ENCODE measurements at places on chromosomes 6 and 20.

DNA sequence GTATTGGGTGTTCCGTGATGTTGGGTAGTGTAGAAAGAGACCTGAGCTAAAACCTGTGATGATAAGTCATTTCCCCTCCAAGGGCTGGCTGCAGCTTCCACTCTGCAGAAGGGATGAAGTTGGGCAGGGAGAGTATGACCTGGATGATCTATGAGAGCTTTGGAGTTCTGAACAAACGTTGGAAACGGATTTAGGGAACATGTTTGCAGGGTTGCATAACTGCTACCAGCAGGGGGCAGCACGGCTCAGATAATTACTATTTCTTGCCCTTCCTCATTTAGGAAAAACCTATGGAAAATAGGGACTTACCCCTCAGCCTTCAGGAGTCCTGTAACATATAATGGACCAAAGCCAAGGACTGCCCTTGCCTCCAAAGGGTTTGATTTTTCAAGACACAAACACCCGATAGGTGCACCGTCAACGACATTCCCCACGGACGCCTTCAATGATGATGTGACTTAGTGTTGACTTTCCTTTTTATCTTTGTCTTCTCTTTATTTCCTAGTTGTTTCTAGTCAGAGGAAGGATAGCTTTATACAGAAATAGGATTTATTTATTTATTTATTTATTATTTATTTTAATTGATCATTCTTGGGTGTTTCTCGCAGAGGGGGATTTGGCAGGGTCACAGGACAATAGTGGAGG is 164.9 kb upstream of the SASH1 start:
- peak; percentile 20 for DNase-seq

GRCh38 chr6:161064915-161065314 is 73.3 kb downstream of the MAP3K4 start:
- no peak for DNase-seq

DNA sequence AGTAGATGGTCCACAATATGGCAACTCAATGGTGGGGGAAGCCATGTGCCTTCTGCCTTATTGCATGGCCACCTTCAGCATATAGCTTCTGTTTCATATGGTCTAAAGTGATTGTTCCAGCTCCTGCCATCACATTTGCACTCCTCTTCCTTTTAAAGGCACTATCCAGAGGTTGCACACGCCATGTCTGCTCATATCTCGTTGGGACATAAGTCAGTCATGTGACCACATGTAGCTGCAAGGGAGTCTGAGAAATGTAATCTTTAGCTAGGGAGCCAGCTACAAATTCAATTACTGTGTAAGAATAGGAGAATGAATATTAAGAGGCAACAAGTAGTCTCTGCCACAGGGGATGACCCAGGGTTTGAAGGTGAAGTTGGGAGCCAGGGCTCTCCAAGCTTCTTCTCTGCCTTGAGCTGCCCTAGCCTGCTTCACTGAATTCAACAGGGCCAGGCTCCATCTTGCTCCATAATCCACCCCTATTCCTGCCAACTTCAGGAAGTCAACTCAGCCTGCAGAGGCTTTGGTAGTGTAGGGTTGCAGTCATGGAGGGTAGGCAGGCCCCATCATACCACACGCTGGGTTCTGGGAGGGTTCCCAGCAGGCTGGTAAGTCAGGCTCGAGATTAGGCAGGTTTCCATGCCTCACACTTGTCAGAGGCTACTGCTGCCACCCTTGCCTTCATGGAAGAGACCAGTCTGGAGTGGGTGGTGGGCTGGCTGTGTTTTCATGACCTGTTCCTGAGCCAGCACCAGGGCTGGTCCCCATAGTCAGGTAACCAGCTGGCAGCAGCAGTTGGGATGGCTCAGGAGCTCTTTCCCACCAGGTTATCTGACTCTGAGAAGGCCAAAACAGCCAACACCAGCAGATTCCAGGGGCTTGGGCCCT is 56.7 kb upstream of the SAYSD1 start:
- DNase-seq, result no peak

DNA sequence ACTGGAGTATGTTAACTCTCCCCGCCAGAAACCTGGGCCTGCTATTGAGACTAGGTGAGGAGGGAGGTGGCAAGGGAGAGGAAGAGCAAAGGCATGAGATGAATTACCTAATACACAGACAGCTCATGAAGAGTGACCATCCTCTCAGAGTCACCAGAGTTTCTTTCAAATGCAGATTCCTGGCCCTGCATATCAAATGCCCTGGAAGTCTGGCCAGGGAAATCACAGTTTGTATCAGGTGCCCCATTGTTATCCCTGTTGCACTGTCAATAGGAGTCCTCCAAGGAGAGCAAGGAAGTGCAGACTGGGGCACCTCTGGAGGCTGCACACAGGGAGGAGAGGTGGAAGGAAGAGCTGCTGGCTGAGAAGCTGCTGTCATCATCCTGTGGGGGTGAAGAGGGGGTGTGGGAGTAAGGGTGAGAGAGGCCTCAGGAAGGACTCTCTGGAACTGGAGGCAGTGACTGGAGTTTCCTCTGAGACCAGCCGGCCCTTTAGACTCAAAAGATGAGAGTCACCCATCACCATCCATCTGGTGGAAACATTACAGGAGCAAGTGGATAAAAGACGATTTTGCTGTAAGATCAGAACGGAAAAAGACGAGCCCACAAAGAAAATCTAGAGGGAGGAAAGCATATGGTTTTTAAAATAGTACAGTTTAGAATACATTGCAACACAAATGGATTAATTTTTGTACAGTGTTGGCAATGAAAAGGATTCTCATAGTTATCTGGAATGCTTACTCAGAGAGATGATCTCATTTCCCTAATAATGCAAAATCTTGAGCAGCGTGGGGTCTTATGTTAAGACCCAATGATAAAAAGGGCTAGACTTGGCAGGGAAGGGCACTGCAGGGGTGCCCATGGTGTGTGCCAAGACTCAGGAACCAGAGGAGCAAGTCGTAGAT is 268.1 kb downstream of the UST start:
- DNase-seq, result no peak

- DNase-seq, result no peak
Measured at GRCh38 chr20:10022625-10023024, 12.2 kb upstream of the ANKEF1 start.

GRCh38 chr6:53834132-53834531 is 39.3 kb downstream of the LRRC1 start:
- no peak for DNase-seq

- DNase-seq, result no peak
Measured at GRCh38 chr20:48826883-48827771, 672 bp downstream of the PREX1 start.

DNA sequence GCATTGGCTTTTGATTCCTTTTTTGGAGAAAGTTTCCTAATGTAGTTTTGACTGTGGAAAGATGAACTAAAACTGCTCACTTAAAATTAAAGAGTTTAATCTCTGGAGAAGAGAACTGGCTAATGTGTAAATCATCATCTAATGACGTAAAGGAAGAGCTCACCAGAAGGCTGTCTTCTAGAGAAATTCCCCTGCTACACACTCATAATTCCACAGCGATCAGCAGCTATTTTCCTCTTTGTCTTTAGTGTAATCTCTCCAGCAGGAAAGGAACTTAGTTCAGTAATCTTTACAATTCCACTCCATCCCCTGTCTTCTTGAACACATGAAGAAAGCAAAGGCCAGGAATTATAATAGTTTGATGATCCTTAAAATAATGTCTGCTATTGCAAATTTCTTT is 15.8 kb downstream of the SPTLC3 start:
- DNase-seq, result no peak

DNA sequence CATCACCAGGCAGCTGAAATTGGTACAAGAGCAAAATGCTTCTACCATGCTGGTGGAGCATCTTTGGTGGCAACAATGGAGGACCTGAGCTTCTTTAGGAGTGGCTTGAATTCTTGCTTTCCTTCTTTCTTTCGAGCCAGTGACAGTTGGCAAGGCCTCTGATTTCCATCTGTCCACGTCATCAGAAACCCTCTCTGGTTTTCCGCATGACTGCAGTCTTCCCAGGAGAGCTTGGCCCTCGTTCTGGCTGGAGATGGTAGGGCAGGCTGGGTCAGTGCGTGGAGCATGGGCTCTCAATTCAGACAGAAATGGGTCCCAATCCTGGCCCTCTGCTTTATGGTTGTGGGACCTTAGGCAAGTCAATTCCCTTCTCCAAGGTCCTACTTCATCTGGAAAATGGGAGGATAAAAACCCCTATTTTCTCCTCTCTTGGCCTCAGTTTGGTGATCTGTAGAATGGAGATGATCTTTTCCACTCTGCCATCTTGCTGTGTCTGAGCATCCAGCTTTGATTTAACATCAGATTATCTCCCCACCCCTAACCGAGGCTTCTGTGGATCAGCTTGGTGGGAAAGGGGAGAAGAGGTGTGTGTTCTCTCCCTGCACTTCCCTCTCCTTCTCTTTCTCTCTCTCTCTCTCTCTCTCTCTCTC is 3.6 kb upstream of the BPIFB1 start:
- no peak for DNase-seq

GRCh38 chr20:61957961-61958715 is 107.5 kb downstream of the TAF4 start:
- DNase-seq, result no peak

- no peak for DNase-seq
Measured at GRCh38 chr20:46009816-46010215, 1.1 kb downstream of the MMP9 start.

- no peak for DNase-seq
Measured at GRCh38 chr6:31586599-31587281, 663 bp downstream of the LST1 start.

- no peak for DNase-seq
Measured at GRCh38 chr6:43428874-43429273, 1.5 kb downstream of the ABCC10 start.

GRCh38 chr20:843912-844311 is 10.4 kb downstream of the FAM110A start:
- DNase-seq, result no peak

DNA sequence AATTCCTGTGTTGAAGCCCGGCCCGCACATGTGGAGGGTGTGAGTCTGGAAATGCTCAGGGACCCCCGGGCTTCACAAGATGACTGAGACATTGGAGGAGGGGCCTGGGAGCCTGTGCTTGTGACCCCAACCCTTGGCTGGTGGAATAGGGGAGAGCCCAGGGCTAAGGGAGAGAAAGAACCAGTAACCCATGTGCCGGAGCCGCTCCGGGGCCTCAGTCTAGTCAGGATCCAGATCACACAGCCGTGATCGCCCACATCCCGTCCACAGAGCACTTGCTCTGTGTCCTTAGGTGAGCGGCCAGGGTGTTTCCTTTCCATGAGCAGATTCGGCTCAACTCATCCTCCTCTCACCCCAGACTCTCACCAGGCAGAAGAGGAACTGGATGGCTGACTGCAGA is 152.3 kb upstream of the RPS6KA2 start:
- no peak for DNase-seq

- DNase-seq, result no peak
Measured at GRCh38 chr20:63950701-63951397, 5.4 kb downstream of the UCKL1 start.

DNA sequence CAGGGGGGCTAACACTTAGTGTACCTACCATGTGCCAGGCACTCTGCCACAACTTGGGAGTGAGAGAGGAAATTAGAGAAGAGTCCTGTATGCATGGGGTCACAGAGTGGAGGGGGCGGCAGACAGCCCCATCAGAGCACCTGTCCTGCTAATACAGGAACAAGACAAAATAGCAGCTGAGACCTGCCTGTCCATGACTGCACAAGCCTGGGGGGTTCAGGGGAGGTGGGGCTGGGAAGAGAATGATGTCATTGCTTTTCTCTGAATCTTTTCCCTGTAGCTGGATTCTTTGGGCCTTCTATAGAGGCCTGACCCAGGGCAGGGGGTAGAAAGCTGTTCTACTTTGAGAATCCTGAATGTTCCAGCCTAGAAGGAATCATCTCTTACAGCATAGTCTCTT is 37.4 kb downstream of the FOXP4 start:
- no peak for DNase-seq

DNA sequence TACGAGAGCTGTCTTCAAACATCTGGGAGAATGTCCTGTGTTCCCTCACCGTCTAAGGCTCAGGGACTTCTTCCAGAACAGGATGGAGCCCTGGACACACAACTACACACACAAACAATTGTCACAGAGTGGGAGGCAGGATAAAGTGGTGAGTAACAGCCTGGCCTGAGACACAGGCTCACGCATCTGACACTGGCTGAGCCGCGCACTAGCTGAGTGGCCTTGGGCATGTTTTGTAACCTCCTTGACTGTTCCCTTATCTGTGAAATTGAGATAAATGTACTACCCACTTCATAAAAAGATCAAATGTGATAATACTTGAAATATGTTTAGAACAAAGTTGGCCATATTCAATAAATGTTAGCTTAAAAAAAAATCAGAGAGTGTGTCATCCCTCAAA is 132.4 kb upstream of the ARMC2 start:
- DNase-seq, result no peak

DNA sequence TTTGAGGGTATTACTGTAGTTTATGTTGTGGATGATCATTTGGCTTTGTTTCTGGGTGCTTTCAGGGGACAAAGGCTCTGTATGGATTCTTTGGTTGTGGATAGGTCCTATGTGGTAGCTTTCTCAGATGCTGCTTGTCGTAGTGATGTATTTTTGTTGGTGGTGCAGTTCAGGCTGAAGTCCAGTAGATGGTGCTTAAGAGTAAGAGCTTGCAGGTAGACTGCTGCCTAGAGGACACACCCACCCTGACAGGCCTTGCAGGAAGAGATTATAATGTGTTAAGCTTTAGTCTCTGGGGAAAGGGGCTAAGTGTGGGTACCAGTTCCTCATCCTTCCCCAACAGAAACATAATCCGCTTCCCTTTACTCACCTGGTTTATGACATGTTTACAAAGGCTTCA is 62.6 kb upstream of the ADGRB3 start:
- no peak for DNase-seq

GRCh38 chr6:41878961-41879405 is 16.2 kb downstream of the USP49 start:
- DNase-seq, result no peak

GRCh38 chr20:20466341-20466879 is 98.5 kb downstream of the INSM1 start:
- DNase-seq, result no peak

GRCh38 chr6:130933712-130934200 is 106.5 kb downstream of the SMLR1 start:
- no peak for DNase-seq

DNA sequence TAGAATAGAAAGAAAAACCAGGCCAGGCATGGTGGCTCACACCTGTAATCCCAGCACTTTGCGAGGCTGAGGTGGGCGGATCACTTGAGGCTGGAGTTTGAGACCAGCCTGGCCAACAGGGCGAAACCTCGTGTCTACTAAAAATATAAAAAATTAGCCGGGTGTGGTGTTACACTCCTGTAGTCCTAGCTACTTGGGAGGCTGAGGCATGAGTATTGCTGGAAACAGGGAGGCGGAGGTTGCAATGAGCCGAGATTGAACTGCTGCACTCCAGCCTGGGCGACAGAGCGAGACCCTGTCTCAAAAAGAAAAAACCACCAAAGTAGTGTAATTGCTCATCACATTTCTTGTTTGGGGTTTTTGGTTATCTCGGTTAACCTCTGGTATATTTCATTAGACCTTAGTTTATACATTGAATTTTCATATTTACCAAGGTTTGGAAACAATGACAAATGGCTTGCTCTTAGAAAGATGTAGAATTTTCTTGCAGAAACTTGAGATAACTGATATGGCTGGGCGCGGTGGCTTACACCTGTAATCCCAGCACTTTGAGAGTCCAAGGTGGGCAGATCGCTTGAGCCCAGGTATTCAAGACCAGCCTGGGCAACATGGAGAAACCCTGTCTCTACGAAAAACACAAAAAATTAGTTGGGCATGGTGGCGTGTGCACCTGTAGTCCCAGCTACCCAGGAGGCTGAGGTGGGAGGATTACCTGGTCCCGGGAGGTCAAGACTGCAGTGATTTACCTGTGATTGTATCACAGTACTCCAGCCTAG is 14.2 kb downstream of the ITCH start:
- DNase-seq, result no peak
